Immature natural killer cell (primary cell): ENCODE measurements at places on chromosomes 4 and X. TPM values are rescaled to one million over a fixed set of nuclear protein-coding genes. Genes with fewer than 3 reads are reported as not detected.

GRCh38 chr4:13539619-13540445 is 4.5 kb downstream of the NKX3-2 start:
- DNase-seq = no peak

DNA sequence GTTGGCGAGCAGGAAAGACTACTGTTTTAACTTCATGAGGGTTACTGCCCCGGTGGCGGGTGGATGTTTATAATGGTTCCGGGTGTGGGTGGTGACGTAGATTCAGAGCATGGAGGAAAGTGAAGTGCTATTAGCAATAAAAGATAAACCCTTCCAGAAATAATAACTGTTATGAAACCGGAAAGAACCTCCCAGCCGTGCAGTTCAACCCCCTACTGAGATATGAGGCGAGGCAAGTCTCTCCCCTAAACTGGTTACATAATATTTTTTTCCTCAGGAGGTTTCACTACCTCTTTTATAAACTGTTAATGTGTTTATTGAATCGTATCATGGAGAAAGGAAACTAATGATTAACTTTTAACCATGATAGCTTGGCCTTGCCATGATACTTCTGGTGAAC is 33.9 kb upstream of the STIM2 start:
- no peak for DNase-seq

DNA sequence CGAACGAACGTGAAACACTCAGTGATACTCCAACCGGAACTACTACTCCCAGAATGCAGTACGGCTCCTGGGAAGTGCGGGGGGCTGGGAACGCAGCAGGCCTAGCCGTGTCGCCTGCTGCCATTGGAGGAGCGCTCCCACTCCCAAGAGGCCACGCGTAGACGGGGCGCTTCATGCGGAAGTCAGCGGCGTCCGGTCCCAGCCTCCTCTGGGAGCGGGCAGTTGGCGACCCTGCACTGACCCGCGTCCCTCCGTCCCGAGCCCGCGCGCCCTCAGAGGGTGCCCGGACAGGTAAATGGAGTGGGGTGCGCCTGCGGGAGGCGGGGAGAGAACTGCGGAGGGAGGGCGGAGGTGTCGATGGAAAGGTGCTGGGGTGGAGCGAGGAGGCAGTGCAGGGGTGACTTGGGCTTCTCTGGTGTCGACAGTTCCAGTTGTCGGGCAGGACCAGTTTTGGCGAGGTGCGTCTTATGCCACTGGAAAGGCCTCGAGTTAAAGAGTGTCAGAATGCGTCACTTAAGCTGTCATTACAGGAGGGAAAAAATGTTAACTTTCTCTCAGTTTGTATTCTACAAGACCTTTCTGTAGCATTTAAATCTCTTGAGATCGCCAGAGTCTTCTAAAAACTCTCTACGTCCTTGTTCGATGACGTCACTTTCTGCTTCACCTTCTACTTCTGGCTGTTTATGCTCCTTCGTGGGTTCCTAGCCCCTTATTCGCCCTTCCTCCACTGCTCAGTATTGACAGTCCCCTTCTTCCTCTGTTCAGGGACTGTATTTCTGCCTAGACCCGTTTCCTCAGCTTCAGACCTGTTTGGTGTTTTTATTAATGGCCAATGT is at the start of gene VAMP7:
Gene VAMP7, plus strand, starts transcription at position 188 of the 836 bp plus-strand sequence. CDS start 8,122 bp downstream, outside the sequence.
- peak; percentile 74 for DNase-seq

GRCh38 chr4:37682701-37683401 is 3.3 kb downstream of the RELL1 start:
- peak; percentile 39 for DNase-seq

DNA sequence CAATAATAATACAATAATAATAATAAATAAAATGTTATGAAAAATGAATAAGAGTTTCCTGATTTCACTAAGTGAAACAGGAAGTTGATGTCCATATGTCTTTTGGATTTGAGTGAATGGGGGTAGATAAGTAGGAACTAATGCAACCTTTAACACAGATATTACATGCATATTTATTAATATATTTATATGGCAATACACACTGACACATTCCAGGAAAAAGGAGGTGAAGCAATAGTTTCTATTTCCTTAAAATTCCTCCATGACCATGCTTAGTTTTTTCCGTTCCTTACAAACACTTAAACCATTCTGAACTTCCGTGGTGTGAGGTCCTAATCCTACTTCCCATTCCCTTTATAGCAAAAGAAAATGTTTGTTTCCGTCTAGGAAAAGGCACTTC is 48.3 kb downstream of the ATXN3L start:
- DNase-seq = no peak

DNA sequence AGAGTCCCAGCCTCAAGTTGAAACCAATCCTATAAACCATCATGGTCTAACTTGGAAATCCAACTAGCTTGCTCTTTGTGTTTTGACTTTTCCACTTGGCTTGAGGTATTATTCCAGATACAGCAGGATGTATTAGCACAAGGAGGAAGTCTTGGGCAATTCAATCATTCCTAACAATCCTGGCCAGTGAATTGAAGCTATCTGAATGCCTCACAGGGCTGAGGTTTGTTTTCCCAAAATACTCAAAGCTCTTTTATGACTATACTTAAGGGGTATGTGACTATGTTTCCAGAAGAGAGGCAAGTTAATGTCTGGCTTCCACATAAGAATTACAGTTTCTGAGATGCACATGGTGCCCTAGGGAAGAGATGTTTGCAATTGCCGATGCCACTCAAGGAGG is 66.8 kb upstream of the SH3RF1 start:
- DNase-seq = no peak

DNA sequence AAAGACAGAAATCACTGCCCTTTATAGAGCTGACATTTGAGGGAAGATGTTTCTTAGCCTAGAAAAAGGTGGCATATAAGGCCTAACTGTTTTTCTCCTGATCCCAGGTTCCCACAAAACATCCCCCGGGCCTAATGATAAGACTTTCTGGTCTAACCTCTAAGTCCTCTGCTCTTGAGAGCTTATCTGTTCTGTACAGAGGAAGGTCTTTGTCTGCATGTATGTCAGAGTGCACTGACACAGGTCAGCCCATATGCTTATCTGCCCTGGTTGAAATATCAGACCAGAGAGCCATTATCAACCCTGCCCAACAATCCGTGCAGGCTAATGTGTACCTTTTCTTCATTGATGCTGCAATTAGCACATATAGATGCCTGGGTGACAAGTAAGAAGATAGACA is 76.2 kb downstream of the ARHGEF9 start:
- no peak for DNase-seq

DNA sequence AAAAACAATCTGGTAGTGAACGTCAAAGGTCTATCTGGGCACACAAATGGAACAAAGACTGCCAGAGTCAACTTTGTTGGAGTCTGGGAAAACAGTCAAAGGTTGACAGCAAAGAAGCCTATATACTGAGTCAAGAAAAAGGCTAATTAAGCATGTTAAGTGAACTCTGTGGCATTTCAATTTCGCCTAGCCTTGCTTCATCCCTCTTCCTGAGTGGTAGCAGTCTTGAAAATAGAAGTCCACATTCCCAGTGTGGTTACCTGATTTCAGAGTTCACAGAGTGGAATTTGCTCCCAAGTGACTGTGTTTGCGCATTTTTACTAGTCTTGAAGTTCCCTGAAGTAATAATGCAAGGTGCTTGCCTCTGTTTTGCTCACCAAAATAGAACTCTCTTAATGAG is 760.0 kb downstream of the FSTL5 start:
- no peak for DNase-seq

GRCh38 chr4:148095346-148095923 is 346.8 kb downstream of the NR3C2 start:
- DNase-seq = no peak

GRCh38 chrX:35017284-35017683 is 74.7 kb downstream of the FAM47B start:
- no peak for DNase-seq

GRCh38 chr4:48509543-48509942 is 19.5 kb downstream of the ZAR1 start:
- no peak for DNase-seq

DNA sequence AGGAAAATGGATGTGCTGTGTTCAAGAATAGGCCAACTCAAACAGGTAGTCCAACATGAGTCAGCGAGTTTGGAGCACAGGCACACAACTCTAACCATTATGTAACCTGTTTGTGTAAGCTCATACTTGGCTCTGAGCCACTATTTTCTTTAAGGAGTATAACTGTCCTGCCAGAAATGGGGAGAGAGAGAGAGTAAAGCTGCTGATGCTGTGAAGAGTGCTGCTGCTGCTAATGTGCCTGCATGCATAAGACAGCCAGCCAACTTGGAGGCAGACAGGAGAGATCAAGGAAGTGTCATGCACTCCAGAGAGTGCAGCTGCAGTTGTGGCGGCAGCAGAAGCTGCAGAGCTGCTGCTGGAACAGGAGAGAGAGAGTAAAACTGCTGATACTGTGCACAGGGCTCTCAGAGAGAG is 11.7 kb upstream of the STATH start:
- DNase-seq = no peak

DNA sequence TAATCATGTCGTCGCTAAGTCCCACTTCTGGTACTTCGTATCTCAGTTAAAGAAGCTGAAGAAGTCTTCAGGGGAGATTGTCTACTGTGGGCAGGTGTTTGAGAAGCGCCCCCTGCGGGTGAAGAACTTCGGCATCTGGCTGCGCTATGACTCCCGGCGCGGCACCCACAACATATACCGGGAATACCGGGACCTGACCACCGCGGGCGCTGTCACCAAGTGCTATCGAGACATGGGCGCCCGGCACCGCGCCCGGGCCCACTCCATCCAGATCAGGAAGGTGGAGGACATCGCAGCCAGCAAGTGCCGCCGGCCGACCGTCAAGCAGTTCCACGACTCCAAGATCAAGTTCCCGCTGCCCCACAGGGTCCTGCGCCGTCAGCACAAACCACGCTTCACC is 11.3 kb downstream of the PNCK start:
- peak; percentile 55 for DNase-seq

DNA sequence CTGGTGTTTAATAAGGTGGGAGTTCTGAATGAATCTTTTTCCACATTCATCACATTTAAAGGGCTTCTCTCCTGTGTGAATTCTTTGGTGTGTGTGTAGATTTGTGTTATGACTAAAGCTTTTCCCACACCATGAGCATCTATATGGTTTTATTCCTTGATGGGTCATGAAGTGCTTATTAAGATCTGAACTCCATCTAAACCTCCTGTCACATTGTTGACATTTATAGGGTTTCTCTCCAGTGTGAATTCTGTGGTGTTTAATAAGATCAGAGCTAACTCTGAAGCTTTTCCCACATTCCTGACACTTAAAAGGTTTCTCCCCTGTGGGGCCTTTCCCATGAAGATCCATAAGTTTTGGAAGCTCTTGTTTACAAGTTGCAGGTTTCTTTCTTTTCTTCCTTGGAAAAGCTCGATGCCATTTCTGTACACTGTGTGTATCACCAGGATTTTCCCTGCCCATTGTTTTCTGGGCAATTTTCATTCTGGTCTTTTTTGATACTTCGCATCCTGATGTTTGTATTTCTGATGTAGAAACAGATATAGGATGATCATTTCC is 21.9 kb upstream of the ETDC start:
- no peak for DNase-seq

DNA sequence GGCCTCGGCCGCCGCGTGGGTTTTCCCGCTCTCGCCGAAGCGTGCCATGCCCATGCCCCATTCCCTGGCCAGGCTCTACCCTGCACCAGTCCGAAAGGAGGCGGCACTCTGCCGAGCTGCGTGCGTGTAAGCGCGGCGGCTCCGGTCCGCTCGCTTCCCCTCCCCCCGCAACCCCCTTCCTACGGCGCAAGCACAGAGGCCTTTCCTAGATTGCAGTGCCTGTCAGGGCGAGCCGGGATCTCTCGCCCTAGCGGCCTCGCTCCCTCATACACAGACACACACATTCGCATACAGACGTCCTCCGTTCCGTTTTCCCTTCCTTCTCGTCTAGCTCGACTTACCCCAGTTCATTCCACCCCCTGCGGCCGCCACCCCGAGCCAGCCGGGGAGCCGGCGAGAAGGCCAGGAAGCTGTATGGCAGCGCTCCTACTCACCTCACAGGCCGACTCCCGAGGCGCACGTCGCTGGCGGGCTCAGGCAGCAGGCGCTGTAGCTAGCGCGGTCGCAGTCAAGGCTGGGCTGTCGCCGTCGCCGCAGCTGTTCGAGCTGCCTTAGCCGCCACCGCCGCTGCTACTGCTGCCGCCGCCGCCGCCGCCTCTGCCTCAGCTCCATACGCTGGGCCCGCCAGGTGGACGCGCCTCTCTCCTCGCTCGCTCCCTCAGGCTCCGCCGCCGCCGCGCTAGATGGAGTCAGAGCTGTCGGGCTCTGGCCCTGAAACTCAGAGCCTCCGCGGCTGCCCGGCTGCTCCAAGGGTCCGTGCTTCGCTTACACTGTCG is 615 bp downstream of the NEXMIF start:
- peak; percentile 14 for DNase-seq

- no peak for DNase-seq
These were observed 115.5 kb downstream of the NFKB1 start for GRCh38 chr4:102616636-102617035.

- peak; percentile 95 for DNase-seq
These were observed 215.2 kb upstream of the PSAPL1 start for GRCh38 chr4:7649741-7650531.

DNA sequence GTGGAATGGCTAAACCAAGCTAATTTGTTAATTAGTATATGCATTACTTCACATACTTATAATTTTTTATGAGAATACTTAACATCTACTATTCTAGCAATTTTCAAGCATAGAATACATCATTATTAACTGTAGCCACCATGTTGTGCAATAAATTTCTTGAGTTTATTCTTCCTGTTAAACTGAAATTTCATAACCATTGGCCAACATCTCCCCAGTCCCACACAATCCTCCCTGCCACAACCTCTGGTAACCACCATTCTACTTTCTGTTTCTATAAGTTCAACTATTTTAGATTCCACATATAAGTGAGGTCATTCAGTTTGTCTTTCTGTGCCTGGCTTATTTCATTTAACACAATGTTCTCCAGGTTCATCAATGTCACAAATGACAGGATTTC is 208.5 kb downstream of the PPP4R3C start:
- DNase-seq = no peak

DNA sequence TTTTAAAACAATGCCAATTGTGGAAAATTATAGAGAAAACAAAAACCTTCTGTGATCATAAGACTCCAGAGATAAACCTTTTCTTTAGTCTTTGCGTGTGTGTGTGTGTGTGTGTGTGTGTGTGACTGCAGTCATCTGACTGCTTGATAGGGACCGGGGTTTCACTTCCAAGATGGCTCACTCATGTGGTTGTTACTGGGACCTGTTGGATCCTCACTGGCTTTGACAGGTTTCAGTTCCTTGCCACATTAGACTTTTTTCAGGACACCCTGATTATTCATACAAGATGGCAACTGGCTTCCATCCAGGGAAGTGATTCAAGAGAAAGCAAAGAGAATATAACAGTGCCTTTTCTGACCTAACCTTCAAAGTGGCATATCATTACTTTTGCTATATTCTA is 21.9 kb upstream of the MAD2L1 start:
- DNase-seq = no peak

DNA sequence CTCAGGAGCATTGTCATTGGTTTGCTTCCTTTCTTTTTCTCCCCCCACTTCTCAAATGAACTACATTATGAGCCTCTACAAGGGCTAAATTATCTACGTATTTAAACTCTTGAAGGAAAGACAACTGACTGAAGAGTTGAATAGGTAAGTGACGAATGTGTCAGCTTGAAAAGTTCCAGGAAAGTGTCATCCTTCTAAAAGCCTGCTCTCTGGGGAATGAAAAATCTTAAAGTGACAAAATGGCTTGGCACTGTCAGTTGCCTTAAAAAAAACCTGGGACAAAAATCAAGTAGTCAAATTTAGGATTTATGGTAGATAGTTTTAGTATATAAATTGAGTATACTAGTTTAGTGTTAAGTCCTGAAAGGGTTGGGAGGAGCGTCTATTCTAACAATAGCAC is 173.9 kb upstream of the NDP start:
- no peak for DNase-seq

The BCOR gene
- 3.4 TPM for polyA plus RNA-seq

The LANCL3 gene
- polyA plus RNA-seq = 1.0 TPM

The TBC1D14 gene
- 39.8 TPM for polyA plus RNA-seq

The PDGFC gene
- polyA plus RNA-seq = not detected

The HTN3 gene
- polyA plus RNA-seq = not detected

The NPNT gene
- polyA plus RNA-seq = not detected
